ACHN (cell line): ENCODE measurements at places on chromosomes 11 and 22.

GRCh38 chr11:113967361-113967760, 7.5 kb upstream of the HTR3A start:
- no peak for DNase-seq

- no peak for DNase-seq
These were observed 15.1 kb upstream of the RRAS2 start for GRCh38 chr11:14373941-14374646.

GRCh38 chr11:94507485-94507884, 4.8 kb upstream of the C11orf97 start:
- no peak for DNase-seq

DNA sequence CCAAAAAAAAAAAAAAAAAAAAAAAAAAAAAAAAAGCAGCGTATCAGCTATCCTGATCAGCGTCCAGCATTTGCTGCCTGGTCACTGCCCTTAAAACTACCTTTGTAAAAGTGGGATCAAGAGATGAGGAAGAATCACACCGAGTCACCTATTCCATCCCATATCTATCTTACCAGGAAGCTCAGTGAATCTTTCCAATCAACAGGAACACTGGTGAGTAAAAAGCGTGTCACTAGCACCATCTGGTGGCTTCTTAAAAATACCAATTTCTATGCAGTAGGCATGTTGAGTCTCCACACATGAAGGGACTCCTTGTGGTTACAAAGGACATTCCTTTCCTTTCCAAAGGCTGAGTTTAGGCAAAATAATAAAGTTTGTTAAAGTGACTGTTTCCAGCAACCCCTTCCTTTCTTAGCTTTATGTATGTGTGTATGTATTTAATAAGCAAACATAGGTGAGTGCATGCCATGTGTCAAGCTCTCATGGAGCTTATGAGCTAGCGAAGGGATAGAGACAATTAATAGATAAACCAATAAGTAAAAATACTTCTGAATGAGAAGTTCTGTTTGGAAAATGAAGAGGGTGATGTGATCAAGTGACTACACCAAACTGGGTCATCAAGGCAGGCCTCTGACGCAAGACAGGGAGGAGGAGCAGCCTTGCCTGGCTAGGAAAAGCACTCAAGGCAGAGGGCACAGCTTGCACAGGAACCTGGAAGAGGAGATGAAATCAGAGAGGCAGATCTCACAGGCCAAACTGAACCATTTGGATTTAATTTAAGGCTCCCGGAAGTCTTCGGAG, 13.9 kb upstream of the TP53AIP1 start:
- DNase-seq: peak; percentile 78

DNA sequence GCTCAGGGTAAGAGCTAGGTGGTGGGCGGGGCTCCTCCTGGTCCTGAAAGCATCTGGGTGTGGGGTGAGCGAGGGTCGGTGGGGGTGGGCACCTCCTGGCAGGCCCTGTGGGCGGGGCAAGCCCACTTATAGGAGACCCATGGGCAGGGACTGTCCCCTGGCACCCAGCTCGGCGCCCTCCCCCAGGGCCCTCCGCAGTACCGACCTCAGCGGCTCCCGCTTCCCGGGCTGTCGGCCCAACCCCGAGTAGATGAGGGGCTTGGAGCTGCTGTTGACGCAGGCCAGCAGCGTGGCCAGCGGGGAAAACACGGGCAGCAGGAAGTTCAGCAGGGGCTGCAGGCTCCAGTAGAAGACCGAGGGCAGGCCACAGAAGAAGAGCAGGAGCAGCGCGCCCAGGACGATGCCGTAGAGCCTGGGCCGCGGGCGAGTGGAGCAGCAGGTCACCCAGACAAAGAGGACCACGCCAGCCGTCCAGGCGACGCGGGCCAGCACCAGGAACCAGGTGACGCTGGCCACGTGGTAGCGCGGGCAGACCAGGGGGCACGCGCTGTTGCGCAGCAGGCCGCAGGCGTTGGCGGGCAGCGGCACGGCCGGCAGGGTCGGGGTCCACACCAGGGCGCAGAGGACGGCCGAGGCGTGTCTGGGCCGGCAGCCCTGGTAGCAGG, 663 bp downstream of the MRGPRG start:
- DNase-seq: no peak

GRCh38 chr11:114846416-114846791, 168.1 kb downstream of the NXPE2 start:
- no peak for DNase-seq

DNA sequence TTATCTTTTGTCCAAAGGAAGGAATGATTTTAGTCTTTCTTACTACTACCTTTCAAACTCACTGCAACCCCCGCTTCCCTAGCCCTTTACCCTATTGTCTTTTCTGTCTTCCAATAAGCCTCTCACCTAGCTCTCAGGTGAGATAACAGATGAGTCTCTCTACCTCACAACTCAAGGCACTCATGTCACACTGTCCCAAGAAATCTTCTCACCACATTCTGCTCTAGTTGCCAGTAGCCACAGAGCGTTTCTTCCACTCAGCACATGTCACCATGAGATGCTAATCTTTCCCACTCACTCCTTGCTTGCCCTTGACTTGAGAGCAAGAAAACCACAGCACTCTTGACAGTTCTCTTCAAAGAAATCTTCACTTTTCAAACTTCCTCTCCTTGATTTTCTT, 32.7 kb upstream of the TMEM41B start:
- DNase-seq: no peak

DNA sequence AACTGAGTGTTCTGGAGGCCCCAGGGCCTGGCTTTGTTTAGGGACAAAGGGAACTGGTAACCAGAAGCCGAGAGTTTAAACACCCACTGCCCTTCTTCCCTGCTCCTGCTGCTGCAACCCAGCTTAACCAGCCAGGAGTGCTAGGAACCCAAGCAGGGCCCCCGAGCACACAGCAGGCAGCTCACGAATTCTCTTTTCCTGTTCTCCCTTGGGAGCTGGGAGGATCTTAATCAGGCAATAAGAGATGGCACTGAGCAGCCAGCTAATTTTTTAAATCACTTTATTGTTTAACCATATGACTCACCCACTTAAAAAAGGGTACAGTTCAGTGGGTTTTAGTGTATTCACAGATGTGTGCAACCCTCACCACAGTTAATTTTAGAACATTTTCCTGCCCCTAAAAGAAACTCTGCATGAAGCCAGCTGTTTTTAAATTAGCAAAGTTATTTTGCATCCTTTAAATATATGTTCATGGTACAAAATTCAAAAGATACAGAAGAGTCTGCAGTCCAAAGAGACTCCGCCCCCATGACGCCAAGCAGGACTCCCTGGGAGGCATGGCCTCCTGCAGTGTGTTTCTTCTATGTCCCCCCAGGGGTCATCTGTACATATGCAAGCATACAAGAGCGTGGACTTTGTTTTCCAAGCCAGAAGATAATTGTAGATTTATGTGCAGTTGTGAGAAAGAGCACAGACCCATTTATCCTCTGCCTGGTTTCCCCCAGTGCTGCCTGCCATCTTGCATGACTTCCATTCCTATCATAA, 18.9 kb upstream of the PPP6R3 start:
- DNase-seq: peak; percentile 9

DNA sequence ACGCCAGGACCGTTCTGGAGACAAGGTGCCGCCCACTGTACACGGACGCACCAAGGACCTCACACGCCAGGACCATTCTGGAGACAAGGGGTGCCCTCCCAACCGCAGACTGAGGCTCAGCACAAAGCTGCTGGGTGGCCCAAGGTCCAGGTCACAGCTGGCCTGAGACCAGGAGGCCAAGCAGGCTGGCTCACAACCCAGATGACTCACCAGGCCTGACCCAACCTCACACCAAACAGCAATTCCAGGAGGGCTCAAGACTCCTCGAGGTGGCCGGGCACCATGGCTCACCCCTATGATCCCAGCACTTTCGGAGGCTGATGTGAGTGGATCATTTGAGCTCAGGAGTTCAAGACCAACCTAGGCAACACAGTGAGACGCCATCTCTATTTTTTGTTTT, 14.8 kb downstream of the BRD1 start:
- no peak for DNase-seq

- DNase-seq: no peak
These were observed 62.1 kb downstream of the SLC25A17 start for GRCh38 chr22:40757071-40757470.

- no peak for DNase-seq
These were observed 126.2 kb downstream of the KCNQ1 start for GRCh38 chr11:2570841-2571597.

DNA sequence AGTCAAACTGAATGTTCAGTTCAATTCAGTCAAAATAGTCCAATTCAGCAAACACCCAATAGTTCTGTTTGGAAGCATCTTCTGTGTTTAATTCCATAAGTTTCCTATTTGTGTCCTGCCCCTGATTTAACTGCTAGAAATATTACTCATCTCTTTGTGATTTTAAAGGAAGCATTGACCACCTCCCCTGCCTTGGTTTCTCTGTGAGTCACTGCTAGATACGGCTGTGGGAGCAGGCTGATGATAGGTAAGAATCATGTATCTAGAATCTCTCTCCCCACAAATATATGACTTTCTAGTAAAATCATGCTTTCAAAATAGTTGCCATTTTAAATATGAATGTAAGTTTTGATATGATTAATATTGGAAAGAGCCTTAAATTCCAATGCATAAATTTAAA, 888.5 kb downstream of the NTM start:
- DNase-seq: no peak

GRCh38 chr11:33509632-33510031, 191.0 kb downstream of the C11orf91 start:
- DNase-seq: no peak

GRCh38 chr11:69803604-69804218, 15.5 kb downstream of the FGF3 start:
- no peak for DNase-seq

- no peak for DNase-seq
These were observed 16.4 kb downstream of the TOM1 start for GRCh38 chr22:35315855-35316745.

GRCh38 chr22:26542831-26543230, 30.6 kb upstream of the TFIP11 start:
- no peak for DNase-seq

- DNase-seq: no peak
These were observed 48.9 kb downstream of the APOL1 start for GRCh38 chr22:36301851-36302250.

- no peak for DNase-seq
These were observed 44.5 kb downstream of the ST3GAL4 start for GRCh38 chr11:126400019-126400418.

DNA sequence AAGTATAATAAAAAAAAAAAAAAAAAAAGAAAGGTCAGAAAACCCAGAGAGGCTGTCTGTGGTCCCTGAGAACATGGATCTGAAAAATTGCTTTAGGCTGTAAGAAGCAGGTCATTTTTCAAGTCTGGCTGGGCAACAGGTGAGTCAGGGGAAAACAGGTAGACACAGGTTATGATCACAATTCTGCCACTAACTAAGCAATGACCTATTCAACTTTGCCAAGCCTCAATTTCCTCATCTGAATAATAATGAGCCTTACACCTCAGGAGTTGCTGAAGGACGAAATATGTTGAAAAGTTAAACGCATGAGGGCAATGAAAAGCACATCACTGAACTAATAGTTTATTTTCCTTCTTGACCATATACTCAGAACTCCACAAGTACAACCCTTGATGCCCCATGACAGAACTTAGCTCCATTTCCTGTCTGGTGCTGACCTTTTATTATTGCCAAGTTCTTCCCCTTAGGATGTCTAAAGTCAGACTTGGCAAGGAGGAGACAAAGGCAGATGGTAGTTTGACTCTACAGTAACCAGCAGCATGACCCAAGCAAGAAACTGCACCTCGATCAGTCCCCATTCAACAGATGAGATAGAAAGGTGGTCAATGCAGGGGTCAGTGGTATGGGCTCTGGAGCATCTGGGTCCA, 93.6 kb downstream of the SYN3 start:
- no peak for DNase-seq

DNA sequence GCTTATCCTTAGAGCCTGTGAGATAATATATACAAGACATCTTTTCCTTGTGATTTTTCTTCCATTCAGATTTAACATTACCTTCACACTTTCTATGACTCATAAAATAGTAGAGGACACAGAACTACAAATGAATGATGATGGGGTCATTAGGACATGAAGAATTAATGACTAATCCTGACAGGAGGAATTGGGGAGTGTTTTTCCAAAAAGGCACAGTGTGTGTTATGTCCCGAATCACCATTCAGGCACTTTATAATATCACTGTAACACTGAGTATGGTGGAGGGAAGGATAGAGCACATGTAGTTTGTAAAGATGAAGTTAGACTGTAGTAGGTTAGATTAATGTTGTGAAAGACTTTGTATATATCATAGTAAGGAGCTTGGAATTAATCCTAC, 391.3 kb downstream of the JRKL start:
- no peak for DNase-seq

DNA sequence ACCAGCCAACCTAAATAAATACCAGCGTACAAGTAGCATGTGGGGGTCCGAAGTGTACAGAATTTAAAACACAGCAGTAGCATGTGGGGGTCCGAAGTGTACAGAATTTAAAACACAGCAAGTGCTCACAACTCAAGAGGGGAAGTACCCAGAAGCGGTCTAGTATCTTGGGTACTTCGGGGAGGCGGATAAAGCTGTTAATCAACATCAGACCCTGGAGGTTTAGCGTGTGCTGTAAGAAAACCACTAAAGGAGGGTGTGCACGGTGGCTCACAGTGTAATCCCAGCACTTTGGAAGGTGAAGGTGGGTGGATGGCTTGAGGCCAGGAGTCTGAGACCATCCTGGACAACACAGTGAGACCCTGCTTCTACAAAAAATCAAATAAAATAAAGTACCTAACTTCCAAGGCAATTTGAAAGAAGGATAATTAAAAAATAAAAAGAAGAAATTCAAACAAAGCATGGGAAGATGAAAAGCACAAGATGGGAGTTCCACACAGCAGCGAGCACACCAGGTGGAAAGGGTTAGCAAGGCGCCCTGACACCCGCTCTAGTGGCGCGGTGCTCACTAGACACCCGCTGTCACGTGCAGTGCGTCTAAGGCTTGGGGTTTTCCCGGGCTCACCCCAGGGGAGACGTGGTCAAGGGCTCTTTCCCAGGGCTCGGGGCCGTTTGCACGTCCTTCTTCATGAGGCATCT, 35.0 kb upstream of the MOB2 start:
- DNase-seq: no peak

DNA sequence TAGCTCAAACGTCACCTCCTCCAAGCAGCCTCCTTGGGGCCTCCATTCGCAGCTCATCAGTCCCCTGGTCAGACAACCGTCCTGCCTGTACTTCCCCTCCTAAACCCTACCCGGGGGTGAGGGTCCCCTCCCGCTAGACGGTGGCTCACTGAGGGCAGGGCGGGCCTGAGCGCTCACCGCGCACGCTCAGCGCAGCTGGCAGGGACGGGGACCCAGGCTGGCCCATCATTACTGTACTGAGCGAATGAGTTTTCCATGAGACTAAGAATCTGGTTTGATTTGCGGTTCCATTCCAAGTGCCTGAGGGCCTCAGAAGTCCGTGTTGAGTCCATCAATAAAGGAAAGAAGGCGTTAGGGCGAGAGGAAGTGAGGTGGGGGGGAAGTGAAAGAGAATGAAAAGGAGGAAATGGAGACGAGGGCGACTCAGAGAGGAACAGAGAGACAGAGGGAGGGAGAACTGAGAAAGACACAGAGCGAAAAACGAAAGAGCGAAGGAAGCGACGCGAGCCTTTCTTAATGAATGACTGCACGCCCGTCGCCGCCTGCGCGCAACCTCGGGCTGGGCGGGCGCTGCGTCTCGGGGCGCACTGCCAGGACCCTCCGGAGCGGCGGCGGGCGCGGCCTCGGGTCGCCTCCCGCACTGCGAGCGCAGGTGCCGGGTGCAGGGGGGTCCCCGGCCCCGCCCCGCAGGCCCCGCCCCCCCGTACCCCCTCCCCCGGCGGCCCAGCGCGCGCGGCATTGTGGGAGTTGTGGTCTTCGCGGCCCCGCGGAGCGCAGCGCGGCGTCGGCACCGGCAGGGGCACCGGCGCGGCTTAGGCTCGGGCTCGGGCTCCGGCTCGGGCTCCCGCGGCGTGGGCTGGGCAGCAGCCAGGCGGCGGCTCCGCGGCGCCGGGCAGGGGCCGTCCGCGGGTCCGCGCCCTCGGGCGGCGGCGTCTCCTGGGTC, at the start of gene ASPHD2:
TSS of gene ASPHD2 (plus strand) at position 746 of the 943 bp plus-strand sequence. CDS start 4,356 bp downstream, outside the sequence.
- DNase-seq: peak; percentile 84
